ENCODE measurements at places on chromosomes 3 and 15. TPM values are rescaled to one million over a fixed set of nuclear protein-coding genes. Genes with fewer than 3 reads are reported as not detected.
A peak's percentile ranks its signal among the peaks of the same experiment; 100 is the strongest.

- peak; percentile 23 for DNase-seq
Measured at GRCh38 chr15:76972389-76973361, 22.3 kb upstream of the PSTPIP1 start.

GOLGA6L7 gene
- not detected for total RNA-seq

PPP1R14D gene
- not detected for total RNA-seq

- no peak for DNase-seq
Measured at GRCh38 chr3:120052225-120052624, 42.0 kb downstream of the GSK3B start.

- DNase-seq = no peak
Measured at GRCh38 chr3:118226206-118226605, 808.4 kb downstream of the IGSF11 start.

All from Daoy (cell line).